ENCODE measurements at places on chromosomes 7 and 10.

GRCh38 chr10:84879991-84880390 is 551.6 kb downstream of the CCSER2 start:
- no peak for DNase-seq

DNA sequence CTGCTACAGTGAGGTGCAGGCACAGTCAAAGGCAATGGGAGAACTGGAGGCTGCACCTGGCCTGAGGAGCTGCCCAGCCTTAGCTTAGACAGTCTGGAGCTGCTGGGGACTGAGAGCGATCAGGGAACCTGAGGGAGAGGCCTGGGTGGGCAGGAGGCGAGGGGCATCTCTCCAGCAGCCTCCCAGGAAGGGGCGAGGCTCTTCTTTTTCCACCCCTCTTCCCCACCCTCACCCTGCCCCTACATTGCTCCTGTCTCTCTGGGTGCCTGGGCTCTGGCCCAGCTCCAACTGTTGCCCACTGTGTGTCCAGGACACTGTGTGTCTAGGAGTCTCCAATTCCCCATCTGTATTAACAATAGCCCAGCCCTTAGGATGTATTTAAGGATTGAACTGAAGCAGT is 36.9 kb downstream of the TBATA start:
- no peak for DNase-seq

GRCh38 chr10:1160561-1161314 is 104.6 kb downstream of the WDR37 start:
- DNase-seq = no peak

DNA sequence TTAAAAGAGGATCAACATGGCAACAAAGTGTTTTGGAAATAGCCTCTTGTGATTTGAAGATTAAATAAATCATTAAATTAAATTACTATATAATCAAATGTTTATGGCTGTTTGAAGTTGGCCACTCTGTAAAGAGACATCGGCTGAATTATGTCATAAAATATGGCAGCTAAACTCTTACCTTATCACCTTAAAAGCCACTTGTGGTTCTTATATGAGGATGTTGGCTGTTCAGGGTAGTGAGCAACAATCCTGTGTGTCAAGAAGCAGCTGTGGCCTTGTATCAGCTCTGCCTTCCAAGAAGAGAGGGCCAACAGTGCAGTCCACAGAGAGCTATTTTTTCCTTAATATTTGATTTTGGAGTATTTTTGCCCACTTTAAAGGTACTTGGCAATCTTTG is 113.4 kb upstream of the CDK6 start:
- DNase-seq = no peak

DNA sequence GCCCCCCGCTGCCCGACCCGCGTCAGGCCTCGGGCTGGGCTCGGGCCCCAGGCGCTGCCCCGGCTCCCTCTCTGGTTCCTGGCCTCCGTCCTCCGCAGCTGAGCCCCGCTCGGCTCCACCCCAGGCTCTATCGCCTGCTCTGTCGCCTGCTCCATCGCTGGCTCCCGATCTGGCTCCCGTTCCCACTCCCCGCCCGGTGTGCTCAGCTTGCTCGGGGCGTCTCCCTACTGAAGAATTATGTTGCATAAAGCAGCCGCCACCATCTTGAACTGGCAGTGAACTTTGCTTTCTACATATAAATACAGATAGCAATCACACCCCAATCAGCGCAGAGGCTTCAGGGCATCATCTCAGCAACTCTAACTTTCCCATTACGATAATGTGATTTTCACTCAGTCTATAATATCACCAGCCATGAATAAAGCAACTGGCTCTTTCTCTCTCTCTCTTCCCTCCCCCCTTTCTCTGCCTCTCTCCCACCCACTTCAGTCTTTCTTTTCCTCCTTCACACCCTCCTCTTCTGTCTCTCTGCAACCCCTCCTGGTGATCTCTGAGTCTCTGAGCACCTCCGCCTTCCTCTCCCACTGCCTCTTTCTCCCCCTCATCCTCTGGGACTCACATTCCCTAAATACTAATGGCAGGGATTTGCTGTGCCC is 43.3 kb upstream of the BTRC start:
- DNase-seq = no peak

DNA sequence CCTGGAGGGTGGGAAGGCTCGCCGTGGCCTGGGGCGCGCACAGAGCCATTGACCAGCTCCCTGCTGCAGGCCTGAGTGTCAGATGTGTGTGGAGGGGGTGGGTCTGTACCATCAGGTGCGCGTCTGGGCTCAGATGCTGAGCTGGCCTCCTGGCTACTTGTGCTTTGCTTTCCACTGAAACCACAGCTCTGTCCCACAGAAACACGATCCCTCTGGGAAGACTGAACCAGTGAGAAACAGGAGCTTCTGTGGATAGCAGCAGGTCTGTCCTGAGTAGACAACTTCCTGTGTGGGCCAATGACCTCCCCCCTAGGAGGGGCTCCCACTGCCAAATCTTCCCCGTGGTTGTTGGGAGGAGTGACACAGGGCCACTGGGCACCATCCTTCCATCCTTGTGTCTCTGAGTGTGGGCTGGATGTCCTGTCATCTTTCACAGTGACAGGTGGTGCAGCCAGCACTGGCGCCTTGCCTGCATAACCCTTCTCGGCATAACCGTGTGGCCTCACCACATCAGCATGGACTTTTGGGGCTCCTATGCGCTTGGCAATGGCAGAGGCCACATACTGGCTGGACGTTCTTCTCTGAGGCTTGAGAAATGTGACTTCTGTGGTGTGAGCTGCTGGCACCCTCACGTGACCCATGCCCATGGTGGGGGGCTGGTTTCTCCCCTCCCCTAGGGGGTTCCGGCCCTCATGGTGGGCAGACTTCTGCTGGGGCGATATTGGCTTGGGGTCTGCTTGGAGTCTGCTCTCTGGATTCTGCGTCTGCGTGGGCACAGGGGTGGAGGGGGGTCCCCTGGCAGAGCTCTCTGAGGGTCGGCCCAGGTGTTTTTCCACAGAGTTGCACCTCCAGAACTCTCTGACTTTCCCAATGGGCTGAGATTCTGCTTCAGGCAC is 245.5 kb upstream of the GRB10 start:
- no peak for DNase-seq

DNA sequence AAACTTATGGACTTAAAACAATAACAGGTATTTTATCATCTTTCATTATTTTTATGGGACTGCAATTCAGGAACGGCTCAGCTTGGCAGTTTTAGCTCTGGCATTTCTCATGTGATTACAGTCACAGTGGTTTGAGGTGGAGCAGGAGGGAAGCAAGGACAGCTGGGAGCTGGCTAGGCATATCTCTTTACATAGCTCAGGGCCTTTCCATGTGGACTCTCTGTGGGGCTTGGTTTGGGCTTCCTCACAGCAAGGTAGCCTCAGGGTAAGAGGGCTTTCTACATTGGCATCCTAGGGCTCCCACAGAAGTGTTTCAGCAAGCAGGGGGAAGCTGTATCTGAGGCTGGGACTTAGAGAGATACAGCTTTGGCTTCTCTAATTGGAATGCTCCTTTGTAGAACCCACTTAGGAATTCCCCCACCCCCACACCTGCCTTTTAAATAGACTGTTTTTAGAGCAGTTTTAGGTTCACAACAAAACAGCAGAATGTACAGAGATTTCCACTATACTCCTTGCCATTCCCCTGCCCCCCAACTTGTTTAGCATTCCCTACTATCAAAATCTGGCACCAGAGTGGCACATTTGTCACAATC is 26.6 kb upstream of the SDHAF3 start:
- no peak for DNase-seq
